Right kidney (tissue), 9 donors: ENCODE measurements at places on chromosomes 5 and 9.

DNA sequence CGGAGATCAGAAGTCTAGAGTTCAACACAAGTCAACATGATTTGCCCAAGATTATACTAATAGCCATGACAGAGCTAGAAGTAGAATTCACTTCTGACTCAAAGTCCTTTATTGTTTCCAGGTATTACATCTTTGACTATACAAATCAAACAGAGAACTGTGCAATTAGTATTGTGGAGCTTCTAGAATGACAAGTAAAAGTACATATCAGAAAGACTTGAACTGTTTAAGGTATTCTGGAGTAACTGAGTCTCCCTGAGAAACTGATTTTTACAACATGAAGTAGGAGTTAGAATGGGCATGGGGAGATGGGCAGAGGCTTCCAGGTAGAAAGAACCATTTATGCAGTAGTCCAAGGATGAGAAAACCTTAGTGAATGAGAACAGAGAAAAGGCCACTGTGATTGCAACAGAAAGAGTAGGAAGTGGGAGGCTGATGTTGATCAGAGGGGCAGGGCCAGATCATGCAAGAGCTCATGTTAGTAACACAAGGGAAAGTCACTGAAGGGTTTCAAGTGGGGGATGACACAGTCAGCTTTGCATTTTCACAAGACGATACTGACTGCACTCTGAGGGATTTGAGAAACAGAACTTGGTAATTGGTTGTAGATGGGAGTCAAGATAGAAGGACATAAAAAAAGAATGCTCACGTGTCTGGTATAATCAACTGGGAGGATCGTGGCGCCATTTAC, 280.7 kb downstream of the RFX3 start:
- no peak for DNase-seq

DNA sequence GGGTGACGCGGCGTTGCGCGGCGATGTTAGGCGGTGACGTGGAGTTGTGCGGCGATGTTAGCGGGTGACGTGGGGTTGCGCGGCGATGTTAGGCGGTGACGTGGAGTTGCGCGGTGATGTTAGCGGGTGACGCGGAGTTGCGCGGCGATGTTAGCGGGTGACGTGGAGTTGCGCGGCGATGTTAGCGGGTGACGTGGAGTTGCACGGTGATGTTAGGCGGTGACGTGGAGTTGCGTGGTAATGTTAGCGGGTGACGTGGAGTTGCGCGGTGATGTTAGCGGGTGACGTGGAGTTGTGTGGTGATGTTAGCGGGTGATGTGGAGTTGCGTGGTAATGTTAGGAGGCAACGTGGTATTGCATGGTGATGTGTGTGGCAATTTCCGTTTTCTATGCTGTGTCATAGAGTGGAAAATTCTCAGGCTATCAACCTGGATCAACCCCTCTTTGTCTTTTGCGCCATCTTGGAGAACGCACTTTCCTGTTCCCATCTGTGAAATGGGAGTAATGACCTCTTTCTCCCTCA, 76.0 kb downstream of the ANKRD33B start:
- no peak for DNase-seq

- DNase-seq = no peak
Observed at GRCh38 chr9:37976714-37977477, 73.0 kb upstream of the SLC25A51 start.

GRCh38 chr9:123631862-123632261, 275.9 kb downstream of the CRB2 start:
- no peak for DNase-seq

GRCh38 chr5:148147415-148147814, 20.9 kb upstream of the SPINK14 start:
- DNase-seq = no peak

- no peak for DNase-seq
Observed at GRCh38 chr5:55218967-55219366, 8.1 kb downstream of the MCIDAS start.

DNA sequence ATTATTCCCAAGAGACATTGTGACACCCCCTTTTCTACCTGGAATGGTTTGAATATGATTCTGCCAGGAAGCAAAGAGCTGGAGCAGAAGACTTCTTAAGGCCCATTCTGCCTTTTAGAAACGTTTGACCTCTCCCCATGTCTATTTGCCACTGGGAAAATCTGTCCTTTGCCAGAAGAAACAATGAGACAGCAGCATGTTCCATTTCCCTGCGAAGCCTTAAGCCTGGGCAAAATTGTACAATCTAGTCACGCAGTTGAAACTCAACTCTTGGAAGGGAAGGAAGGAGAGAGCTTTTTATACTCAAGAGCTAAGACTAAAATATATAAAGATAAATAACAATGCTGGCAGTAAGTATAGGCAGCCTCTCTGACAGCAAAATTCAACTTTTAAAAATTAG, 22.1 kb upstream of the SPOCK1 start:
- no peak for DNase-seq
